Neural crest cell (in vitro differentiated cells): ENCODE measurements at places on chromosomes 2 and 18. TPM values are rescaled to one million over a fixed set of nuclear protein-coding genes. Genes with fewer than 3 reads are reported as not detected.
A peak's percentile ranks its signal among the peaks of the same experiment; 100 is the strongest.

Gene IL1R2
- not detected in 2 replicates for total RNA-seq

GRCh38 chr2:200843993-200844948 lies 20.2 kb downstream of the CLK1 start:
- DNase-seq = no peak
- no peaks in the 10 kb centered on the region for H3K36me3 ChIP-seq

DNA sequence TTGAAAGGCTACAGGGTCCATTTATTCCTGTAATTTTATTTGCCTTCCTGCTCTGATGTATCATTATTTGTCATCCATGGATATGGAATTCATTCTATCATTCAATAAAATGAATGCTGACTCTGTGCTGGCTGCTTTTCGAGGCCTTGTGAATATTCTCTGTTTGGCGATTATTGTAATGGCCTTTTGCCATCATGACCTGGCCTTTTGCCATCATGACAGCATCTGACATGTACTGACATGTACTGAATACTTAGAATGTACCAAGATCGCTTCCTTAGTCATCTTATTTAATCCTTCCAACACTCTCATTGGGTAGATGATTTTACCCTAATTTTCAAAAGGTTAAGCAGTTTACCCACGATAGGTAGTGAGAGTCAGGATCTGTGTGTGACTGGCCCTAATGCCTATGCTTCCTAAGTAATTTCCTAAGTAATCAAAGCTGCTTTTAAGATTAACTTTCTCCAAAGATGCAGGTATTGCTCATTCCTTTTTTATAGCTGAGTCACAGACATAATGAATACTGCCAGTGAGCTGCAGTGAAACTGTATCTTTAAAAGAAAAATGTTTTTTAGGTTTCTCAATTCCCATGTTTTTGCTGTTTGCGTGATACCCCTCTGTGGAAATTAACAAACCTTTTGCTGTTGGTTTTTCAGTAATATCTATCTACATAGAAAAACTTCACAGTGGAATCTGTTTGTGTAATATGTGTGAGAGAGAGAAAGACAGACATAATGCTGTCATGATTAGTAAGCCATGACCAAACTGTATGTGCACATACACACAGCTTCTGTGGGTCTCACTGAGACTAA lies 127.8 kb downstream of the CERS6 start:
- H3K36me3 ChIP-seq = peaks cover 8% of the 10 kb centered on the region
- no peaks in the 10 kb centered on the region for H3K27me3 ChIP-seq
- DNase-seq = no peak
- H3K27ac ChIP-seq = no peak overlapping the region

DNA sequence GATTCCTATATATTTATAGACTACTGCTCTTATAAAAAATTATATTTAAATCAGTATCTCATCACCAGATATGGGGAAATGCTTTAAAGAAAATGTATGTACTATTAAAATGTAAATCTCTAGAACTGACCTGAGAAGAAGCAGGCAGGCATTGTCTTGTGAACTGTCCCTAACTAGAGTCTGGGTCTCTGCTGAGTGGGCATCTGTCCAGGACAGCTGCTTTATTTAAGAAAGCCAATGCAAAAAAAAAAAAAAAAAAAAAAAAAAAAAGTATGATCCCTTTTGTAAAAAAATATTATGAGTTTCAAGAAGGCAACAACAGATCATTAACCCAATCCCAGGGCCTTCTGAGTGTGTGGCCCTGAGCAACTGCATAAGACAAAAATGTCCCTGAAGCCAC lies 66.0 kb downstream of the PAX3 start:
- no peak overlapping the region for H3K4me3 ChIP-seq
- H3K36me3 ChIP-seq = peaks cover 23% of the 10 kb centered on the region
- H3K4me1 ChIP-seq = peaks cover 28% of the 10 kb centered on the region
- no peak overlapping the region for H3K27ac ChIP-seq
- H3K27me3 ChIP-seq = peaks cover 19% of the 10 kb centered on the region

GRCh38 chr2:170883683-170884082 lies 45.4 kb upstream of the GORASP2 start:
- no peak overlapping the region for H3K4me3 ChIP-seq
- no peak for DNase-seq

- no peaks in the 10 kb centered on the region for H3K27me3 ChIP-seq
- peaks cover 3% of the 10 kb centered on the region for H3K36me3 ChIP-seq
- H3K4me3 ChIP-seq = no peak overlapping the region
- no peak for DNase-seq
These were observed 17.2 kb downstream of the MYO1B start for GRCh38 chr2:191262436-191262835.

GRCh38 chr2:141062031-141062430 lies 1068.8 kb downstream of the LRP1B start:
- H3K4me3 ChIP-seq = no peak overlapping the region
- no peaks in the 10 kb centered on the region for H3K27me3 ChIP-seq
- peaks cover 5% of the 10 kb centered on the region for H3K4me1 ChIP-seq

GRCh38 chr2:198374375-198375082 lies 570.1 kb downstream of the PLCL1 start:
- DNase-seq = peak; percentile 31
- H3K36me3 ChIP-seq = no peaks in the 10 kb centered on the region
- no peaks in the 10 kb centered on the region for H3K4me1 ChIP-seq
- no peak overlapping the region for H3K27ac ChIP-seq
- peaks cover 4% of the 10 kb centered on the region for H3K27me3 ChIP-seq

Gene CDH2
- 234 and 238 TPM in 2 replicates for total RNA-seq

Gene SLC19A3
- 0.54 and 1.1 TPM in 2 replicates for total RNA-seq

Gene UNC80
- 2.5 and 2.8 TPM in 2 replicates for total RNA-seq

DNA sequence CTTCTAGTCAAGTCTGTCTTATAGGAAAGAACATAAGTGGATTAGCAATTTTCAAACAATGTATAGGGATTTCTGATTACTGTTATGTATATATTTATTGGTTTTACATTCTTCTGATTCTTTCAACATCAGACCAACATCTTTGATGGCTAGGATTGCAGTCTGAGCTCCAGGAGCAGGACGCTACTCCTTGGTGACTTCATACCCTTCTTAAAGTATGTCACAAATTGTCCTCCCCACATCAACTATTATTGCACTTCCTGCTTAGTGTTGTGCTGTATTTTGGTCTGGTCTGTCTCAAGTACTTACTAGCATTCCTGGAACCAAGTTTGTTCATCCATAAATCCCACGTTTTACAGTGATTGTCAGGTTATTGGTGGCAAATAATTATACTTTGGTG lies 49.0 kb downstream of the MAP2 start:
- no peak overlapping the region for H3K4me3 ChIP-seq
- H3K4me1 ChIP-seq = no peaks in the 10 kb centered on the region
- no peaks in the 10 kb centered on the region for H3K27me3 ChIP-seq

DNA sequence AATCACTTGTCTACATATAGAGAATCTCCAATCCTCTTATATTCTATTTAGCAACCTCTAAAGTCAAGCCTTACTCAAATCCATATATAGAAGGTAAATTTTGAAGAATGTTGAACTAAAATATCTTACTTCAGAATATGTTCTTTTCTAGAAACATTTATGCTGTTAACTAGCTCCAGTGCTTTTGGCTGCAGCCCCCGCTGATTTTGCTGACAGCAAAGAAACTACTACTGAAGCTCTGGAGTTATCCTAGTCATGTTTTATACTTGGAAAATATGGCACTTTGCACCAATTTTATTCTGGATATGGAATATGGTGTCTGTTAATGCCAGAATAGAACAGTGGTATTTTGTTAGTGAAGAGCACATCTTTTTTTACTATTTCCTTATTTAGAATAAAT lies 212.4 kb upstream of the FSIP2 start:
- H3K4me1 ChIP-seq = peaks cover 10% of the 10 kb centered on the region
- H3K27me3 ChIP-seq = no peaks in the 10 kb centered on the region
- H3K27ac ChIP-seq = no peak overlapping the region

DNA sequence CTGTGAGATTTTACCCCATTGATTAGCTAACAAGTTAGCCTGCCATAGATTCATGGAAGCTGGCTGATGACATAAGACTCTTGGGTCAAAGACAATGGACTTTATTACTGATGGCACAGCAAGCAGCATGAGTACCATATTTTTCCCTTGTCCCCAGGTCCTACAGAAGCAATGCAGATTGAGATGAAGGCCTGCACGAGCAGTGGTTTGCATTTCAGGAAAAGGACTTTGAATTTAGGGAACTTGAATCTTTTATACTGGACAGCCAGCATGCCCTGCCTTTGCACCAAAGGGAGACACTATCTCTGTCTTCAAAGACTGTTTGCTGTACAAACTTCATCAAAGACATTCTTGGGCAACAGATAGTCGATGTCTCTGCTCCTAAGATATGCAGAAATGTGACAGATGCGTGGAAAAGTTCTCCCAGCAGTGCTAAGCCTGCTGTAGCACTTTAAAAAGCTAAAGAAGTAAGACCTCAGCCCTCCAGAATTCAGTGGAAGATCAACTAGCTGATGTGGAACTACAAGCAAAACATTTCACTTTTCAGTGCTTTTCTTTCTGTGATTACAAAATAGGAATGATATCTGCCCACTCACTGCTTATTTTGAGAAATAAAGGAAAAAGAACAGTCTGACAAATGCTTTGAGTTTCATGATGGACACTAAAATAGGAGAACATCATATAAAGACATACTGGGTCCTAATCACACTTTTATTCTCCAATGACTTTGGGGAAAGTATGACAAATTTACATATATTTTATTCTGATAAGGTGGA lies 44.4 kb upstream of the TANK start:
- no peaks in the 10 kb centered on the region for H3K4me1 ChIP-seq
- no peak overlapping the region for H3K27ac ChIP-seq
- DNase-seq = no peak
- no peaks in the 10 kb centered on the region for H3K36me3 ChIP-seq

DNA sequence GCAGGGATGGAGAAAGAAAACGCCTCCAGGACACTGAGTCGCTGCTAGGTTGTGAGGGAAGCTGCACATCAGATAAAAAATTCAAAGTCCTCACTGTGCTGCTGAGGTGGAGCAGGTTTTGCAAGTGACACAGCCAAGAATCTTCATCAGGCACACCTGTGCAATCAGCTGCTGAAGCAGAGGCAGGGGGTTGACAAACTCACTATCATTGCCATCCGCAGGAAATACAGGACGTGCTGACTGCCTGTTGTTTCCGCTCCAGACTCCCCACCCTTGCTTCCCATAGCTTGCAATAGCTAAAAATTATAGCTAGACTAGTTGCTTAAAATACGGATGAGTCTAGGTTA lies 147.8 kb upstream of the FHL2 start:
- no peaks in the 10 kb centered on the region for H3K36me3 ChIP-seq
- H3K27me3 ChIP-seq = no peaks in the 10 kb centered on the region
- peaks cover 11% of the 10 kb centered on the region for H3K4me1 ChIP-seq
- DNase-seq = no peak
- no peak overlapping the region for H3K4me3 ChIP-seq

Gene ITPRID2
- 115 and 133 TPM in 2 replicates for total RNA-seq

GRCh38 chr2:234980451-234981187 lies 28.8 kb downstream of the SH3BP4 start:
- DNase-seq = no peak
- H3K36me3 ChIP-seq = peaks cover 10% of the 10 kb centered on the region
- peak overlapping the region; percentile 16 for H3K4me3 ChIP-seq
- H3K4me1 ChIP-seq = peaks cover 82% of the 10 kb centered on the region
- no peaks in the 10 kb centered on the region for H3K27me3 ChIP-seq

Gene ANO7
- 3.2 TPM in 2 replicates for total RNA-seq

DNA sequence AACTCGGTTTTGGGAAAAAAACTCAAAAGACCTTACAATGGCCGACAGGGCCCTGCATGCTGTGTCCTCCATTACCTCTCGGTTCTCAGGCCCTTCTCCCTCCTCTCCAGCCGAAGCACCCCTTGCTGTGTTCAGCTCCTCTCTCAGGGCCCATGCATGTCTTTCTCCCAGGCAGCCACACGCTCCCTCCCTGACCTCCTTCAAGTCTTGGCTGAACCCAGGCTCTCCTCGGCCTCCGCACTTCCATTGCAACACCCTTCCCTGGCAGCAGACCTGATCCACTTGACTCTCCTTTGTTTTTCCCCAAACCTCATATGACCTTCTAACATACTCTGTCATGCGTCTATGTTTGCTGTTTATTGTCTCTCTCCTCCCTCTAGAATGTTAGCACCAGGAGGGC lies 114.0 kb downstream of the CYP26B1 start:
- no peak overlapping the region for H3K4me3 ChIP-seq
- H3K27ac ChIP-seq = no peak overlapping the region
- DNase-seq = no peak
- H3K4me1 ChIP-seq = no peaks in the 10 kb centered on the region
- peaks cover 14% of the 10 kb centered on the region for H3K27me3 ChIP-seq
- H3K36me3 ChIP-seq = no peaks in the 10 kb centered on the region

Gene NTSR2
- total RNA-seq = not detected in 2 replicates

DNA sequence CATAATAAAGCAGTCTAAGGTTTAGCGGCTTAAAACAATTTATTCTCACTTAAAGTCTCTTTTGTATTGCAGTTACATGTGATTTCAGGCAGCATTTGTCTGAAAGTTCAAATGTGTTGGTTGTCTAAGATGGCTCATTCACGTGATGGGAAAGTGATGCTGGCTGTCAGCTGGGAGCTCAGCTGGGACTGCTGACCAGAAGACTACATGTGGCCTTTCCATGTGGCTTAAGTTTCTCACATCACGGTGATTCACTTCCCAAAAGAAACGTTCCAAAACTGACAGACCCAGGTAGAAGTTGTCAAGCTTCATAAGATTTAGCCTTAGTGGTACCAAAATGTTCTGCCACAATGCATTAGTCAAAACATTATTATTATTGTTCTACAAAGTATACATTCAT lies 76.9 kb downstream of the TMEM131 start:
- no peak overlapping the region for H3K4me3 ChIP-seq
- no peak overlapping the region for H3K27ac ChIP-seq
- no peaks in the 10 kb centered on the region for H3K4me1 ChIP-seq
- peaks cover 21% of the 10 kb centered on the region for H3K36me3 ChIP-seq
- H3K27me3 ChIP-seq = no peaks in the 10 kb centered on the region
- DNase-seq = no peak

Gene GRB14
- total RNA-seq = 0.82 and 0.93 TPM in 2 replicates

DNA sequence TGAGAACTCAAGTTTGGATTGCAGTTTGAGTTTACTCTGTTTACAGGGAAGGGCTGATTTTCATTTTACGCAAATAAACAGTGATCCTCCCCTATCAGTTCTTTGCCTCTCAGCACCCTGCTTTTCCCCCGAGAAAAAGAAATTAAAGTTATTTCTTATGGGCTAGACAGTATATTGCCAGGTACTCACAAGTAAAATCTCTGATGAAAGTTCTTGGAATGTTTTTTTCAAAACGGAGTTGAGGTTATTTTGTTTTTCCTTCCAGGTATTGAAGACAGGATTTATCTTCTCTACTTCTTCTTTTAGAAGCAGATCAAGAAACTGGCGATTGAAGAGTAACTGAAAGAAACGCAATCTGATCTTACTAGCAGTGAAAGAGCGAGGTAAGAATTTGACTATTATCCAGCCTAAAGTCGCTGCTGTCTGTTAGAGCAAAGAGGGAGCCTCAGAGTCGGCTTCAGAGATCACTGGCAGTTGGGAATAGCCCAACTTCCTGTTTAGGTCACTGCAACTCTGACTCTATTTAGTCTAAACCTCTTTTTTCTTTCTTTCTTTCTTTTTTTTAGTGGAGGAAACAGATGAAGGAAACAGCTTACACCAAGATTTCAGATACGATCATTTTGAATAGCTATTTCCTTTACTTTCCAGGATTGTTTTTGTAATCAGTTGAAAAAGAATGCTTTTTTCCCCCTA lies at the start of gene TFPI:
Gene TFPI, minus strand, starts transcription at position 425 of the 693 bp plus-strand sequence. CDS start 50,667 bp downstream, outside the sequence.
- peak within 1 kb of the TSS; percentile 88 for H3K4me3 ChIP-seq
- no peaks in the 10 kb centered on the region for H3K27me3 ChIP-seq
- H3K4me1 ChIP-seq = peaks cover 17% of the 10 kb centered on the region
- no peak for DNase-seq
- H3K36me3 ChIP-seq = peaks cover 3% of the 10 kb centered on the region

Gene CYB5A
- 38.1 and 46.5 TPM in 2 replicates for total RNA-seq
